ENCODE measurements at places on chromosomes 16 and 17.

DNA sequence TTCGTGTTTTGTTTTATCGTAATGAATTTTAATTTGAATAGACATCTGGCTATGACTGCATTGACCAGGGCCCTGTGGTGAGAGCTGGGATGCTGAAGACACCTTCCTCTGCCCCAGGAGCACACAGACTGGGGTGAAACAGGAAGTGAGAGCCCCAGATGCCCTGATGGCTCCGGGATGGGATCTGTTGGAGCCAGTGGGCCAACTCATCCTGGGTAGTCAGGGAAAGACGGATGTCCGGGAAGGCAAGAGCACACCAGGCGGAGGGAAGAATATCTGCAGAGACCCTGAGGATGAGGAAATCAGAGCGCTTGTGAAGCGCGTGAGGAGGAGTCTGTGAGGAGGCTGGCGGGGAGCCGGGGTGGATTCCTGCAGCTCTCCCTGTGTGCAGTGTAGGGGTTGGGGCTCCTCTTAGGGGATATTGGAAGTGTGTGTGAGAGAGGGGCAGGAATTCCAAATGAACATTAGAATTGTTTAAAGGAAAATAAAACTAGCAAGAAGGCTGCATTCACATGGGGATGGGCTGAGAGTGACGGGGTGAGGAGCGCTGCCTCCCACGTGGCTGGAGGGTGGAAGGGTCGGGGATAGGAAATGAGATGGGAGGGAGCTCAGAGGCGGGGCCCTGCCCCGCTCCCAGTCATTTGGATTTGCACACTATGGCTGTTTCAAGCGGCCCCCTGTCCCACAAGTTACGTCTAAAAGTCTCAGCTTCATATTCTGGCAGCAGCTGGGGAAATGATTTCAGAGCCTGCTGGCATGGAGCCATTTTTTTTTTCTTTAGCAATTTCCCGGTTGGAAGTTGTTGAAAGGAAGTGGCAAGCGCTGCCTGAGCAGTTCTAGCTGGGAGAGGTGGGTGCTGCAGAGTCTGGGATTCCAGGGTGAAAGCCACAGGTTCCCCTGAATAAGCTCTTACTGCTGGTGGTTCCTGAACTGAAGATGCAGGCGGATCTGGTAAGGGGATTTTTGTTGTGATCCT is 71.2 kb upstream of the LGALS9 start:
- DNase-seq = peak; percentile 56

- DNase-seq = no peak
Measured at GRCh38 chr16:66600477-66600876, 4.0 kb upstream of the CMTM3 start.

- no peak for DNase-seq
Measured at GRCh38 chr17:39194089-39194984, 3.1 kb downstream of the CACNB1 start.

- no peak for DNase-seq
Measured at GRCh38 chr17:68790492-68790891, 164.7 kb downstream of the ABCA8 start.

DNA sequence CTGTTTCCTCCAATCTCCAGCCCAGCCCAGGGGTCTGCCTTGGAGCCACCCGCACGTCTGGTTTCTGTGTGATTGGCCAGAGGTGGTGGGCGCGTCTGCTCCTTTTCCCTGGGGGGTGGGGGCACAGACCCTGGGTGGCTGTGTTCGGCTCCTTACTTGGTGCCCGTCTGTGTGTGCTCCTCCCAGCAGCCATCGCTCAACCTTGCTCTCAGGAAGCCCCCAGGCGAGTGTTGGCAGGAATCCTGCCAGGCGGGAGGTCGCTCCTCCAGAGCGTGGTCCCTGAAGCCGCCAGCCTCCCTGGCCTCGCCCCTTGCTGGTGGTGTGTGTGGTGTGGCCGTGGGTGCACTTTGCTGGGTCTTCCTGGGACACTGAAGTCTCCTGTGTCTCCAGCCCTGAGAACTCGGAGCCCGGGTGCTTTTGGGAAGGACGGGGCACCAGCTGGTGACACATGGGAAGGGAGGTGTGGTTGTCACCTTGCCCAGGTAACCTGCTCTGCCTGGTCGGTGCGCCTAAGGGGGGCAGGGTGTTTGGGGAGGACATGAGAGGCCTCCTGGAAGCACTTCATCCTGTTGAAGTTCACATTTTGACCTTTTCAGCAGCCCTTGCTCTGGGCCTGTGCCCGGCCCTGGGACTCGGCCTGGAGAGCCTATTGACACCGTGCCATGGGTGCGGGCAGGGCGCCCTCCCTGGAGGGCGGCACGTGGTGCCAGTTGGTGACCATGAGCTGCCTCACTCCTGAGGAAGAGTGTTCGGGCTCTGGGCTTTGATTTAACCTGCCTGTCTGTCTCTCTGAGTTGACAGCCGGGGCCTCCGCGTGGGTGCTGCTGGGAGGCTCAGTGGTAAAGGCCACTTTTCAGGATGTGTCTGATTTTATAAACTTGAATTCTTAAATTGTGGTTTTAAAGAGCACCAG is 49.0 kb upstream of the ZNF750 start:
- no peak for DNase-seq

GRCh38 chr17:948284-948852 is 31.2 kb downstream of the NXN start:
- DNase-seq = no peak

- peak; percentile 71 for DNase-seq
Measured at GRCh38 chr17:57597531-57598453, 147.3 kb downstream of the CCDC182 start.
